ENCODE measurements at places on chromosomes 6 and 20.

DNA sequence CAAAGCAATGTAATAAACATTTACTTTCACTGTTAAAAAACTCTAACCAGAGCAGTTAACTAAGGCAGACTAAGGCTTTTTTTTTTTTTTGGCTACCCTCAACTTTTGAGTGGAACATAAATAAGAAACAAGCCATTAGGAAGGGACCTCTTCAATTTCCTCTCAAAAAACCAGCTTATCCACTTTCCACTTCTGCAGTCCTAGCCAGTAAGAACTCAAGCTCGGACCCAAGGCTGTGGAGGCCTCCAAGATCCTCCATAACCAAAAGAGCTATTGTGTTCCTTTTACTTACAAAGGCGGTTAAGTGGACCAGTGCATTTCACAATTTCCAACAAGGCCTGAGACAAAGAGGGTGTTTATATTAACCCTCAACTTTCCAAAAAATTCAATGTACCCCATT, 5.3 kb downstream of the KCNK5 start:
- no peak for DNase-seq

DNA sequence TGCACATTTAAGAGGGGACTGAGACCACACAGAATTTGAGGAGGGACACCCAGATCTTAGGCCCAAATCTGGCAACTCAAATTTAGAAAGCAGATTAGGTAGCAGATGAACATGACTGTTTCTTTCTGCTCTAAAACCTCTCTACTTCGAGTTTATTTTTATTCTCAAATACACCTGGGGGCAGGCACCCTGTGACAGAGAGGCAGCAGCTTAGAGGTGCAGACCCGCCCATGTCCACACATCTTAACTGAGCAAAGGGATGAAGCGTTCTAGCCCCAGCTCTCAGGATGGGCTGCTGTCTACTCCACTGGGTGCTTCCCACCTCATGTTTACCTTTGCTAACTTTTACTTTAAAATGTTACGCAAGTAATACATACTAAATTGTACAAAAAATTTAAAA, 125.0 kb downstream of the SLC23A2 start:
- DNase-seq: no peak

DNA sequence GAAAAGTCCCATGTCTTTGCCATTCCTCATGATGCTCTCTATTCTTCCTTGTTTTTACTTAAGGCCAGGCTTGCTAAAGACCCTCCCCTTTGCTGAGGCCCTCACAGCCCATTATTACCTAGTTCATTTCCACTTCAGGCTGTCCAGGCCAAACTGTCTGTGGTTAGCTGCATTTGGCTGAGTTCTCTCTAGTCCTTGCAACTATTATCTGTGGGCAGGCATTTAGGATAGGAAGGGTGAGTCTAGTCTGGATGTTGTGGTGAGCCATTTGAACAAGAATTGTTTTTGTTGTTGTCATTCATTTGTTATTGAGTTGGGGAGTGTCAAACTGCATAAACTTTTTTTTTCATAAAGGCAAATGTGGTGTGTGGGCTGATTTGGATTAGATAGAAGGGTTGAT, 182.4 kb downstream of the CD109 start:
- no peak for DNase-seq

GRCh38 chr20:45311589-45312211, 3.6 kb upstream of the MATN4 start:
- DNase-seq: peak; percentile 83

Measured in stomach (tissue), 19 donors.